ENCODE measurements at places on chromosomes 3 and 15. TPM values are rescaled to one million over a fixed set of nuclear protein-coding genes. Genes with fewer than 3 reads are reported as not detected.

Gene PAQR5
- 0.44 TPM for total RNA-seq

Gene PRSS50
- not detected for total RNA-seq

Gene TIPARP
- total RNA-seq, result 39.8 TPM

Gene HIGD2B
- not detected for total RNA-seq

Gene DGKG
- total RNA-seq, result 5.4 TPM

Gene BLOC1S6
- total RNA-seq, result 50.8 TPM

- DNase-seq, result no peak
Measured at GRCh38 chr3:63231643-63232042, 46.5 kb upstream of the SYNPR start.

DNA sequence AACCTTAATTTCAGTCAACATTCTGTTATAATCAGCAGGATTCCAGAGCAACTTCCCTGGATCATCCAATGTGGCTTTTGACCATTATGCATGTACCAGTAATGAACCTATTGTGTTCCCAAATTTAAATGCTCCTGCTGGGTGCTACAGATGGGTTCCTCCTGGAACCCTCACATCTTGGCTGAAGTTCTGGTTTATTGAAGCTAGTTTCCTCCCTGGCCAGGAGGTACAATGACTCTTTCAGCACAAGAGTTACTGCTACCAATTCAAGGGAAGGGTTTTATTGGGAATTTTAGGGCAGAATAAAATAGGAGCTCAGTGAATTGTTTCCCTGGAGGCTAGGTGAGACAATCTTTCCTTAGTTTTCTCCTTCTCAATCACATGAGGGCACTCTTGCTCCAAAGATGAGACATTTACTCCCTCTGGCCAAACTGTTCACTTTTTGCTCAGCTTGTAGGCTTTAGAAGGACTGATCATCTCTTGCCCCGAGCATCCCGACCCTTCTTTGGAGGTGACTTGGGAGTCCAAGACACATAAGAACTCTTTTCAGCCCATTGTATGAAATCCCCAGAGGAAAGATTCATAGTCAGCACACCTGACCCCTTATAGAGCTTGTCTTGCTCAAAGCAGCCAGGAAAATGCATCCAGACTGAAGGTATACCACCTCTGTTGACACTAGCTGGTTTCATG, 8.8 kb upstream of the NPHP3 start:
- DNase-seq, result no peak

- DNase-seq, result no peak
Measured at GRCh38 chr3:43919029-43919428, 228.3 kb downstream of the ABHD5 start.

- DNase-seq, result no peak
Measured at GRCh38 chr3:134427400-134428111, 53.3 kb upstream of the AMOTL2 start.

DNA sequence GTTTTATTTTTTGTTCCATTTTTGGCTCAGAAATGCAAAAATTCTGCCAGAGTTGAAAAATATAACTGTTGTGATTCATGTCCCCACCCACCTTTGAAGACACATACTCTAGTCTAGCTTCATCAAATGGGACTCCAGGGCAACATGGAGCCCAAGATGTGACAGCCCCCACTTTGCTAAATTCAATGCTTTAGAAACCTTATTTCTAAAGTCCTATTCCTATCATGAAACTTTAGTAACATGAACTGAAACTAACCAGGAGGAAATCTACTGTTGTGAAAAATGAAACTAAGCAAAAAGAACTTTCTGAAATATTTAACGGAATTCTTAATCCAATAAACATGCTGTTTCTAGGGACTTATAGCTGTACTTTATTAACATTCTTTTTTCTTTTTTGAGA, 20.3 kb downstream of the UBP1 start:
- DNase-seq, result no peak

DNA sequence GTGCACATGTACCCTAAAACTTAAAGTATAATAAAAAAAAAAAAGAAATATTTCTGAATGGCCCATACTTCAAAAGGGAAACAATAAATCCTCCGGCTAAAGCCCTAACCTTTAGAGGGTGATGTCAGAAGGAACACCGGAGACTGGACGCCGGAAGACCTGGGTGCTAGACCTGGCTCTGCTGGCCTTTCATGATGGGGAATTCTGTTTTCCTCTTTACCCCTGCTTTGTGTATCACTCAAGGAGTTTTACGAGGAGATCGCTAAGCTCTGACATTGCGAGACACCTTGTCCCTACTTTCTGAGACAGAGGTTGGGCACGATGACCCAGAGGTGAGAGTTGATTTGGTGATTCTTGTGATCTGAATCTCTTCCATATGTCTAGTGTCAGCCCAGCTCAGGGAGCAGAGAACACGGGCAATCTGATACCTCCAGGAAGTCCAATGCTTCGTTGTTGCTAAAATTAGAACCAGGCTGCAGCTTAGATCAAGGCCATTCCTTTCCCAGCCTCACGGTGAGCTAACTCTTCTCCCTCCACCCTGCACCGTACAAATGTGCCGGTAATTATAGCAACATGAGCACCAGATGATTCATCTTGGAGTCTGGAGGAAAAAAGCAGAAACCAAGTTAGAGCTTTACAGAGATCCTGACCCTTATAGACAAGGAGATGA, 42.0 kb upstream of the CFAP161 start:
- DNase-seq, result no peak

GRCh38 chr3:61381745-61382392, 130.6 kb upstream of the FHIT start:
- no peak for DNase-seq
